Aorta (tissue), 5 donors: ENCODE measurements at places on chromosomes 3 and 15.

DNA sequence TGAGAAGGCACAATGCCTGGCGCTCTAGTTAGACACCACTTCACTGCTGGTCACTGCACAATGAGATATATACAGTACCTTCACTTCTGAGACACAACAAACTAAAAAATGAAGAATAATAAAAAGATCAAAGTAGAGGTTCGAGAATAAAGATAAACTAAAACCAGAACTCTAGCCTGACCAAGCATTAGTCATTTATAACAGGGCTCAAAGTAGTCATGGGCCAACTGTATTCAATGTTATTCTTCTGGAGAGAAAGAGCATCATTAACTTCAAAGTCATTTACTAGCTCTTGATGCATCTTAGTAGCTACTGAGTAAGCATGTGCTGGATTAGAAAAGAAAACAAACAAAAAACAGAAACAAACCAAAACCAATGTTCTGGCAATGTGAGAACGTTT, 145.2 kb downstream of the SSR3 start:
- DNase-seq = no peak

DNA sequence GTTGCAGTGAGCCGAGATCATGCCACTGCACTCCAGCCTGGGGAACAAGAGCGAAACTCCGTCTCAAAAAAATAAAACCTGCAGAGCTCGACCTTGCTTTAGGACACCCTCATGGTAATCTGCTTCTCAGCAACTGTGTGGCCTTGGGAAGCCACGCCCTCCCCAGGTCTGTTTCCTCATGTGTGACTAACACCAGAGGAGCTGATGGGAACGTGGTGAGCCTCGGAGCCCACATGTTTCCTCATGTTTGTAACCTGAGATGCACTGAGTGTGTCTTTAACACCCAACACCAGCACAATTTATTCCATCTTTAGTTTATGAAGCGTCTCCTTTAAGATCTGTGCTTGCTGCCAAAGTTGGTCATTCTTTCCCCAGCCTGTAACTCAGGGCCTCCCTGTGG, 142.8 kb downstream of the OCA2 start:
- no peak for DNase-seq

- no peak for DNase-seq
Observed at GRCh38 chr3:170410428-170411029, 8.1 kb upstream of the CLDN11 start.

DNA sequence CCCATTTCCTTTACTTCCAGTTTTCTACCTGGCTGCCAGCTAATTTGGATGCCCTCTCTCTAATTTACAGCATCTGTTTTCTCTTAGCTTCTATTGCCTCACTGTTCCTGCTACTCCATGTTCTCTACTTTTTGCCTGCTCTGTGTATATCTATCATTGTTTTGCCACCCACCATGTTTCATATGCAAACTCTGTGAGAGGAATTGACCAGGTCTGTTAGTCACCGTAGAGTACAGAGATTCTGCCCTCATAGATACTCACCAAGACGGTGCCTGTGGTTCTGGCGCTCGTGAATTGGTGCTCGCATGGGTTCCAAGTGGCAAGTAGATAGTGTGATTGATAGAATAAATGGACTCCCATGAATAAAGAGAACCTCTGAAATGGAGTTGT, 288.8 kb downstream of the CNTN6 start:
- DNase-seq = no peak

- no peak for DNase-seq
Observed at GRCh38 chr15:83904107-83905040, 250.5 kb downstream of the ADAMTSL3 start.

GRCh38 chr3:175737646-175738572, 878.8 kb downstream of the NAALADL2 start:
- no peak for DNase-seq

GRCh38 chr15:40637221-40637745, 43.2 kb downstream of the KNL1 start:
- DNase-seq = no peak

DNA sequence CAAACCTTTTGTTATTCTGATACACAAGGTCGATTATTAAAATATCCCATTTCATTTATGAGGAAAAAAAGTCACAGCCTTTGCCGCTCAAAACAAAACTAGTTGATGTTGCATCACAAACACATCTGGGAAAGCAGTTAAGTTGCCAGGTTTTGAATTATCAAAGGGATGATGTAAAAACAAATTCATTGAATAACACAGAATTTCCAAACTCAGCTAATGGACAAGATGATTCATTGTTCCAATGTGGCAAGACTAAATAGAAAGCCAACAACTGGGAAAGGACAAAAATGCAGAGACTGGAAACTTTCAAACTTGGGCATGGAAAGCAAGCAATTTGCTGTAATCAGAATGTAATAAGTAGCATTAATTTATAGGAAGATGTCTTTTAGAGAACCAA, 610.0 kb upstream of the ZNF385D start:
- DNase-seq = no peak

DNA sequence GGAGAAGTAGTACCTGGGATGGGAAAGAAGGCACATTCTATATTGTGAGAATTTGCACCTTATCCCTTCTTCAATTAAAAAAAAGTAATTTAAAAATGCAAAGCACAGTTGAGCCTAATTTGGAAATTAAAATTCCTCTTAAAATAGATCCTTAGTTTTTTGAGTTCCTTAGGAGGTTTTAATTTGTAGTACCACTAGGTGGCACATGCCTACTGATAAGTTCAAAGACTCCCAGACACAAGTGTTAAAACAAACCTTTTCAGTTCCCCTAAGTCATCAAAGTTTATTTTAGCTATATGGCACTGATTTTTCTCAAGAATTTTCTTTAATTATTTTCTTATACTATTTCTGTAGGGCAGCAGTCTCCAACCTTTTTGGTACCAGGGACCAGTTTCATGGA, 127.6 kb upstream of the AZI2 start:
- no peak for DNase-seq

- no peak for DNase-seq
Observed at GRCh38 chr15:39510001-39510701, 70.7 kb upstream of the THBS1 start.

DNA sequence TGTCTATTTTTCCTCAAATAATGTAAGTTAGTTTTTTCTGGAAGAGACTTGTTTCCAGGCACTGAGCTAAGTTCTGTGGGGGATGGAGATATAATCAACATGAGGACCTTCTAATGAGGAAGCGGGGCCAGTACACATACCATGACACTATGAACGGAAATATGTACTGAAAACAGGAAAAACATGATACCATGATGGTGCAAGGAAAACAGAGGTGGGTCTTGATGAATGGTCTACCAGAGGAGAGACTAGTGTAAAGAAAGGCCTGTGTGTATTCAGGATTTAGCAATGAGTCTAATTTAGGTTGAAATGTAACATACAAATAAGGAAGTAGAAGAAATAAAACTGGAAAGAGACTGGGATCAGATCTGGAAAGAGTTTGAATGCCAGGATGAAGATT, 38.9 kb upstream of the TPRG1 start:
- no peak for DNase-seq

GRCh38 chr3:69357196-69357595, 28.7 kb downstream of the FRMD4B start:
- no peak for DNase-seq

DNA sequence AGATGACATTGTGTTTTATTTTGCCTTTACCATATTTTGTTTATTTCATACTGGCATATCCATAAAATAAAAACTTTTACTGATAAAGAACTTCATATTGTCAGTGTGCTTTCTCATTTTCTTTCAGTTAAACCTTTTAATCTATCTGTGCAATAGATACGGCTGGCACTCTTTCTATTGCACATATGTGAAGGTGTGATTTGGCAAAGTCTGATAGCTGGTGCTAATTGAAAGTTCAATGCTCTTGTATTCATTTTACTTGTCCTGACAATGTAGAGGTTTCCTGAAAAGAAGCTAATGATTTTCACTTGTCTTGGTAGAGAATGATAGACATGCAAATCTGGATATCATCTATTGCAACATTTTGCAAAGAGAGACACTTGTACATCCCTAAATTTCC, 467.0 kb downstream of the NSUN3 start:
- no peak for DNase-seq

DNA sequence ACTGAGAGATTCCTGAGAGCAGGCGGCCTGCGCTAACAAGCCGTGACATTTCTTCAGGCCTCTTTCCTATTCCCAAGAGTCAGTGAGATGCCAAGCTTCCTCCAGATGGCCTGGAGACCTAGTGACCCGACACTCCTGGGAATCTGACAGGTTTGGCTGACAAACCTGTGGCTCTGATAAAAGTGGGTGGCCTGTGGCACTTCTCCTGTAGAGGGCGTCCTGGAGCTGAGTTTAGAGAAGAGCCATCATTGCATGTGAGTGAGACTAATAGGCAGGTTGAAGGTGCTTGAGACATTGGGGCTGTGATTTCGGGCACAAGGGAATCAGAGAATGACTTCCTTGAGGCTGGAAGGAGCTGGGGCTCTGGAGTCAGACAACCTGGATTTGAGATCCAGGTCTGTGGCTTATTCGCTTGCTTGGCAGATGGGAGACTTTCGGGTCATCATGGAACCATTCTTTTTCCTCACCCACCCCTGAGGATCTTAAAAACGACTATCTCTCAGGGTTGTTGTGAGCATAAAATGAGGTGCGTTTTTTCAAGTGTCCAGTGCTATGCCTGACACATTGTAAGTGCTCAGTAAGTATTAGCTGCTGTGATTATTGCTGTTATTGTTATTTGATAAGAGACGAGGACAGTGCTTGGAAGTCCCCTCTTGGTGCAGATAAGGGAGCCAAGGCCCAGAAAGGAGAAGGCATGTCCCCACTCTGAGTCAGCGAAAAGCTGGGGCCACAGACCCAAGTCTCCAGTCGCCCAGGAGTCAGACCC, 77.2 kb downstream of the SCN10A start:
- DNase-seq = no peak

DNA sequence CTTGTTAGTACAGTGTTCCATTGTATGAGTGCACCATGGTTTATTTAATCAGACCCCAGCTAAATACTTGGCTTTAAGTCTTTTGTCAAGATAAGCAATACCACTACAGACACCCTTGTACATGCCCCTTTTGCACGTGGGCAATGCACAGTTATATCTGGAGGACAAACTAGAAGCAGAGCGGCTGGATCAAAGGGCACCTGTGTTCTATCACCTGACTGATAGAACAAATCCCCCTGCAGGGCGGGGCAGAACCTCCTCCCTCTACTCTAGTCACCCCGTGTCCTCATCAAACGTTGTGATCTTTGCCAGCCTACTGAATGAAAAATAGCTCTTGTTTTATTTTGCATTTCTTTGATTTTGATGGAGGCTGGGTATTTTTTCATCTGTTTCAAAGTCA, 314.9 kb downstream of the TLE3 start:
- DNase-seq = no peak

GRCh38 chr3:179474480-179474879, 23.2 kb upstream of the GNB4 start:
- DNase-seq = no peak

DNA sequence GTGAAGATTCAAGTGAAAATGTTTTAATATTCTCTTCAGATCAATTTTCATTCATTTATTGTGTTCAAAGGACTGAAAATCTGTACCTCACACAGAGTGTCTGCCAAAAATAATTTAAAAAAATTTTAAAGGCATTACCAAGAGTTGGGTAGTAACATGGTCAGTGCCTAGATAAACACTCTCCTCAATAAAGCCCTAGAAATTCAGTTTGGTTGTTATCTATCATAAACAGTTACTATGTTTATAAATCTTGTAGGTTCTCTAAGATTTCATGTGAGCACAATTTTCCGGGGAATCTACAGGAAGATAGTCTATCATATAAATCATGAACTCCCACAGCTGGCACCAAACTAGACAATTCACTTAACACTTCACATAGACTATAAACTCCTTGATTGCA, 128.6 kb downstream of the GSK3B start:
- no peak for DNase-seq

- no peak for DNase-seq
Observed at GRCh38 chr3:24614359-24614758, 119.7 kb upstream of the THRB start.

DNA sequence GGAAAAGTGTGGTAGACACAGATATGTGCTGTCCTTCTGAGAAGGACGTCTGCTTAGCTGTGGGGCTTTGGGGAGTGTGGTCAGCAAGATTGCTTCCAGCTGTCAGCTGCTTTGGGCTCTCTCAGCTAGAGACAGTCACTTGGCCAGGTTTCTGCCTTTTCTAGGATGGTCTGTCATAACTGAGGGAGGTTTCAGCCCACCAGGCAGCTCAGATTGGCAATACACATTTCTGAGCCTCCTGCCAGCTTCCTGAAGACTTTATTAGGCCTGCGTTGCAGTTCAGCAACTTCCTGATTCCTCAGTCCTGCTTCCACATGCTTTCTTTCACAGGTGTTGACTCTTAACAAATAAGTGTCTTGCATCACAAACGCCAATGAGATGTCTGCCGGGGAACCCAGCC, 286.5 kb downstream of the SQOR start:
- no peak for DNase-seq

DNA sequence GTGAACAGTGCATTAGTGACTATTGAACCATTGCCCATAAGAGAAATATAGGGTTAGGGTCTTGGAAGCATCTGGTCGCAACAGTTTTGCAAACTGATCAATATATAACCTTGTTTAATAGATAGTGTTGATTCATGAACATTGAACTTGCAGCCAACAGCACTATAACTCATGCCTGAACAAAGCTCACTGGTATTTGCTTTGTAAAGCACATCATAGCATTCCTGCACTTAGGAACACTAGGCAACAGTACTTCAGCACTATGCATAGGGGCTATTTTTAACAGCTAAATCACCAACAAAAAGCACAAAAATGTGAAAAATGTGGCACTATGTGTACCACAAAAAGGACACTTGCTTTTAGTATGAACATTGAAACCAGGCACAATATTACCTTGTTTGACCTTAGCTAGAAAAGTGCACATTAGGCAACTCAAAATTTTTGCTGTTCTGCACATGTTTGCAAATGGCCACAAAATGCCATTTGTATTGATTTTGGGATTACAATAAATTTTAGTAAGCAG, 68.0 kb downstream of the OXNAD1 start:
- no peak for DNase-seq

DNA sequence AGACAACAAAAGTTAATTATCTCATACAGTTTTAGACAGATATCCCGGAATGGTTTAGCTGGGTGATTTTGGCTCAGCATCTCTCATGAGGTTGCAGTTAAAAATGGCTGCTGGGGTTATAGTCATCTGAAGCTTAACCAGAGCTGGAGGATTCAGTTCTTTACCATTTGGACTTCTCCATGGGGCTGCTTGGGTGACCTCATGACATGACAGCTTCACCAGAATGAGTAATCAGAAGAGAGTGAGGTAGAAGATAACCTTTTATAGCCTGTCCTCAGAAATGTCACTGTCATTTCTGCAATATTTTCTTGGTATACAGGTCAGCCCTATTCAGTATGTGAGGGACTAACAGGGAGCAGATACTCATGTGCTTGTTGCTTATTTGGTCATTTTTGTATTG, 30.9 kb downstream of the TFG start:
- DNase-seq = no peak

GRCh38 chr3:33091746-33092145, 5.2 kb downstream of the GLB1 start:
- no peak for DNase-seq

GRCh38 chr3:56469141-56469540, 874 bp upstream of the ERC2 start:
- DNase-seq = no peak

GRCh38 chr15:39944726-39945125, 10.8 kb downstream of the EIF2AK4 start:
- no peak for DNase-seq

- no peak for DNase-seq
Observed at GRCh38 chr15:80576519-80577090, 118.5 kb upstream of the ABHD17C start.

GRCh38 chr3:62962714-62963113, 87.5 kb upstream of the CADPS start:
- DNase-seq = no peak

GRCh38 chr3:191958980-191959671, 498.2 kb downstream of the PYDC2 start:
- DNase-seq = no peak
